Activated T-helper 2 cell treated with anti-CD3 and anti-CD28 coated beads, Interferon-gamma antibody, Interleukin-2, Interleukin-4, amounts not matched to agents 10 μg/mL and 5 μg/mL and 100 μg/mL, durations not matched to agents 14 hours and 24 hours and 36 hours (primary cell): ENCODE measurements at places on chromosomes 1 and 21.

DNA sequence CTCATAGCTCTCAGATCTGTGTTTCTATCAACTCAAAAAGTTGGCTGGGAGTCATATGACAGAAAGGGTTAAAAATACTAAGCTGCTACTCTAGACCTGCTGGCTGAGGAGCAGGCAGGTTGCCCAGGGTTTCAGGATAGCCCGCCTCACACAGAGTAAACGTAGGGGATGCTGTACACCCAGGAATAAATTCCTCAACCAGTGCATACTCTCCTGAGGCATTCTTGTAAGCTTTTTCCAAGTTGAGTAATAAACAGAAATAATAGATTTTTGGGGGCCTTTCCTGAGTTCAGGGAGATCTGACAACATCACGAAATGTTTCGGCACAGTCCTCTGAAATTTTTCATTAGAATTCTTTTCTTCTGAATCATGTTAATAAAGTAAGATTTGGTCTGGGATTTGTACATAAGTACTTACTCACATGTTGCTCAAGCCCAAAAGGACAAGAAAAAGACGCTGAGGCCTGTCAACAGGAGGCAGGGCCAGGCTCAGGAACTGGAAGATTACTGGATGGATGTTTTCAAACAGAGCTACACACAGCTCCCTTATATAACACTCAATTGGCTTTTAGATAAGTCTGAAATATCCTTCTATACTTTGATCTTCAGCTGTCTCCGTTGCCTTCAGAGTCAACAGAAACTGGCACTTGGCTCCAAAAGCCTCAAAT lies 41.0 kb downstream of the TGFBR3 start:
- DNase-seq: no peak

DNA sequence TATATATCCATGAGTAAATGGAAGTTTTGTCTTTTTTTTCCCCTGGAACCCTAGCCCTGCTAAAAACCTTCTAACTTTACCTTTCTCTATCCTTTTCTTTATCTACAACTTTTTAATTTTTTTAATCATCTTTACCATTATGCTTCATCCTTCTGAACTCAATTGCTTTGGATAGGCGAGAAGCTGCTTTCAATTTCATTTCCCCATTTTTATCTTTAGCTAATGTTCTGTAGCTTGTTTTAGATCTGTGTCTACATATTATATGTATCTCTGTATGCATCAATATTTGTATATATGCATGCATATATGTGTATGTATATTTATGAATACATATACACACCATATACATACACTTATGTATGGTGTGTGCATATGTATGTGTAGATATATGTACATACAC lies 57.4 kb downstream of the PTPRC start:
- DNase-seq: no peak

DNA sequence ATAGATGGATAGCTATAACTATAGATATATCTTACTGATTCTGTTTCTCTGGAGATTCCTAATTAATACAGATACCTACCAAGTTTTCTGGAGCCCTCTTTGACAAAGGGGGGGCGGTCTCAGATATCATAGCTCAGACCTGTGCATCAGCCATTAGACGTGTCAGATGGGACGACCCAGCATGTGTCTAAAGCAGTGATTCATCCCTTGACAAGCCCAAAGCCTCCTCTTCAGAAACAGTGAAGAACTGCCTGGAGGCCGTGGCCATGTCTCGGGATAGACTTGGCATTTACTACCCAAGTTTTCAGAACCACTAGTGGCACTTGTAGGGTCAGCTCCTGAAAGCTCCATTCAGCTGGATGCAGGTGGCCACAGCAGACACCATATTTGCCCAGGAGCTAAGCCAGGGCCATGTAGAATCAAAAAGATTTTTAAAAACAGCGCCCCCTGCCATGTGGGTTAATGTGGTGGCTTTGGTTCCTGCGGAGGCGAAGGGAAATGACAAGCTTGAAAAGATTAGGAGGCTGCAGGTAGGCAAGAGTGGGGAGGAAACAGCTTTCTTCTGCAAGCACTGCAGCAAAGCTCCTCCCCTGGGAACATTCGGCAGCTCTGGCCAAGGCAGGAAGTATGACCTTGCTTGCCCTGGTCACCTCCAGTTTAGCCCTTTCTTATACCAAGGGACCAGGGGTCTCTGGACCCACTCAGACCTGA lies 82.2 kb downstream of the FBXO2 start:
- DNase-seq: no peak

GRCh38 chr1:149978547-149979023 lies 31.9 kb downstream of the OTUD7B start:
- DNase-seq: no peak

- DNase-seq: no peak
Observed at GRCh38 chr1:155651861-155652661, 36.5 kb downstream of the YY1AP1 start.

- DNase-seq: no peak
Observed at GRCh38 chr1:33972676-33973395, 109.0 kb downstream of the HMGB4 start.

DNA sequence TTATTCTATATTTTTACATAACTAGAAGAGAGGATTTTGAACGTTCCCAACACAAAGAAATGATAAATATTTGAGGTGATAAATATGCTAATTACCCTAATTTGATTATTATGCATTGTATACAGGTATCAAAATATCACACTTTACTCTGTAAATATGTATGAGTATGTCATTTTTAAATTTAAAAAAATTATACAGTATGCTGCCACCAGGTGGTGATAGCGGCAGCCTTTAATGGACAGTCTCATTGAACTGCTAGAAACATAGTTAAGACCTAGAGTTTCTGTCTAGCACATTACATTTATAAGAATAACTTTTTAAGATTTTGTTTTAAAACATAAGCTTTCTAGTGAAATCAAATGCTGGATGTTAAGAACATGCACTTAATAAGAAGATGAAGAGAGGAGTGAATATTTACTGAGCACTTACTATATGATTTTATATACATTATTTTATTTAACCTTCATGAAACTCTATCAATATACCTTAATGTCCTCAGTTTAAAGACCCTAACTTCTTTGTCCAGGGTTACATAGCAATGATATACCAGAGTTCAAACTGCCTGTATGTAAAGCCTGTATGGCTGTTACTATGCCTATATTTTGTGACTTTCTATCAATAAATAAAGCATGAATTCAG lies 207.1 kb downstream of the NUF2 start:
- no peak for DNase-seq

DNA sequence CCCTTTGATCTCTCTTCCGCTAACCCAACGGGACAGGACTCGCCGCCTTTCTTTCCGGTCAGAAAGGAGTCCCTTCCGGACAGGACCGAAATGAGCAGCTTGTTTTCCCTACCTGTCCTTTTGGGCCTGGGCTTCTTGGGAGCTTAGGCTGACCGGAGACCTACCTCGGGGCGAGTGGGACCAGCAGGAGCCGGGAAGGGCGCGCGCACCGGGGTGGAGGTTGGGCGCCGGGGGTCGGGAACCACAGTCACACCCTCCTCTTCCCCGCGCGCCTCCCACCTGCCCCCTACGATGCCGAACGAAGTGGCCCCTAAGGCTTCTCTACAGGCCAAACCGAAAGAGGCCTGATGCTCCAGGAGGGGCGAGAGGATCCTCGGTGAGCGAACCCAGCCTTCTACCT lies 95.2 kb downstream of the PRKAB2 start:
- DNase-seq: no peak

GRCh38 chr1:163174524-163175437 lies 27.9 kb downstream of the RGS5 start:
- DNase-seq: peak; percentile 11

DNA sequence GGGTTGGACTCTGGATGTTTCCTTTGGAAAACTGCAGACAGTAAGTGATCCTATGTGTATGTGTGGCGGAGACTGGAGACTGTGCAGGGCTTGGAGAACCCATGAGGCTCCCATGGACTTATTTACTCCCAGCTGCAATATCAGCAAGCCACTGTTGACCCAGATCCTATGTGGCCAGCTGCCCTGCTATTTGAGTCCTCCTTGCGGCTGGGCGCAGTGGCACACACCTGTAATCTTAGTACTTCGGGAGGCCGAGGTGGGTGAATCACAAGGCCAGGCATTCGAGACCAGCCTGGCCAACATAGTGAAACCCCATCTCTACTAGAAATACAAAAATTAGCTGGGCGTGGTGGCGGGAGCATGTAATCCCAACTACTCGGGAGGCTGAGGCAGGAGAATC lies 83.5 kb downstream of the TLR5 start:
- no peak for DNase-seq

- no peak for DNase-seq
Observed at GRCh38 chr1:47382399-47382983, 33.6 kb upstream of the FOXE3 start.

- DNase-seq: no peak
Observed at GRCh38 chr21:14880922-14881321, 183.9 kb downstream of the NRIP1 start.

DNA sequence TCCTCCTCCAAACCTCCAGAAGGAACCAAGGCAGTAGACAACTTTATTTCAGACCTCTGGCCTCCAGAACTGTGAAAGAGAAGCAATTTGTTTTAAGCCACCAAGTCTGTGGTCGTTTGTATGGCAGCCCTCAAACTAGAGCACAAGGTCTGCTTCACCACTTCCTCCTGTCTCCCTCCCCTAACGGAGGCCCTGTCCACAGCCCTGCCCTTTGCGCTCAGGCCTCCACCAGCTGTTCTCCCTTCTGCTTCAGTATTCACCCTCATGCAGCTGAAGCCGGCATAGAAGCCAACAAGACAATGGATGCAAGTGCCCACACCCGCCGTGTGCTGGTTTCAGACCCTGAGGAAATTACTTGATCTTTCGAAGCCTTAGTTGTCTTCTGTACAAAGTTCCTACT lies 364.1 kb downstream of the HHAT start:
- no peak for DNase-seq

GRCh38 chr1:184218458-184219075 lies 167.0 kb downstream of the TSEN15 start:
- no peak for DNase-seq

DNA sequence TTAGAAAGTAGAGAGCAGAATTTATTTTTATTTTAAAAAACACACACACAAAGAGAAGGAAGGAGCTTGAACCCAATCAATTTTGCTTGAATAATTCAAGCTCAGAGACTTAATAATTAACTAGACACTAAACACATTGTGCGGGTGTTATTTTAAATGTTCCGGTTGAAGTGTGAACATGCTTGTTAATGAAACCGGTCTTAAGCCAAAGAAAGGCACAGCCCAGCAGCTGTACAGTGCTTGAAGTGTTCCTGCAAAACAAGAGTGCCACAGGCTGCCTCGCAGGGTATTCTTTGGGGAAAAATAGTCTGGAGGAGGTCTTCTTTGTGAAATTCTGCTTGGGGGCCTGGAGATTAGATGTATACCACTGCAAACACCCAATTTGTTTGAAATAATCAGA lies 2.2 kb upstream of the CDC42BPA start:
- DNase-seq: no peak

- DNase-seq: no peak
Observed at GRCh38 chr1:87869567-87869966, 540.9 kb downstream of the LMO4 start.

GRCh38 chr21:34795548-34796180 lies 126.9 kb downstream of the CLIC6 start:
- DNase-seq: no peak

- no peak for DNase-seq
Observed at GRCh38 chr1:36143424-36143823, 5.9 kb downstream of the TRAPPC3 start.

DNA sequence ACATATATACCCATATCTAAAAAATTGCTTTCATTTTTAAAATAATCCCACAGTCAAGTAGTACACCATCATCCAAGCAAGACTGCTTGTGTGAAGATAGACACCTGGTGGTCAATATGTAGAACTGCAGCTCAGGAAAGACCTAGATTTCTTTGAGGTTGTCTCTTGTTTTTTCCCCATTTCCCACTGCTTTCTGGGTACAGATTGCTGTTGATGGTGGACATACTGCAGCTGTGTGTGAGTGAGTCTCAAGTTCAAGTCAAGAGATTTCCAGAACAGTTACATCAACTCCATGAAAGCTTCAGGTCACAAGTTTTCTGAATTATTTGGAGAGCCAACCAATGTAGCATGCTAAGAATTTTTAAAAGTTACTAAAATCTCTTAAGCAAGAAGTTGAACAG lies 306.4 kb downstream of the DUSP10 start:
- no peak for DNase-seq

- DNase-seq: no peak
Observed at GRCh38 chr1:20389571-20389970, 96.4 kb downstream of the CAMK2N1 start.

DNA sequence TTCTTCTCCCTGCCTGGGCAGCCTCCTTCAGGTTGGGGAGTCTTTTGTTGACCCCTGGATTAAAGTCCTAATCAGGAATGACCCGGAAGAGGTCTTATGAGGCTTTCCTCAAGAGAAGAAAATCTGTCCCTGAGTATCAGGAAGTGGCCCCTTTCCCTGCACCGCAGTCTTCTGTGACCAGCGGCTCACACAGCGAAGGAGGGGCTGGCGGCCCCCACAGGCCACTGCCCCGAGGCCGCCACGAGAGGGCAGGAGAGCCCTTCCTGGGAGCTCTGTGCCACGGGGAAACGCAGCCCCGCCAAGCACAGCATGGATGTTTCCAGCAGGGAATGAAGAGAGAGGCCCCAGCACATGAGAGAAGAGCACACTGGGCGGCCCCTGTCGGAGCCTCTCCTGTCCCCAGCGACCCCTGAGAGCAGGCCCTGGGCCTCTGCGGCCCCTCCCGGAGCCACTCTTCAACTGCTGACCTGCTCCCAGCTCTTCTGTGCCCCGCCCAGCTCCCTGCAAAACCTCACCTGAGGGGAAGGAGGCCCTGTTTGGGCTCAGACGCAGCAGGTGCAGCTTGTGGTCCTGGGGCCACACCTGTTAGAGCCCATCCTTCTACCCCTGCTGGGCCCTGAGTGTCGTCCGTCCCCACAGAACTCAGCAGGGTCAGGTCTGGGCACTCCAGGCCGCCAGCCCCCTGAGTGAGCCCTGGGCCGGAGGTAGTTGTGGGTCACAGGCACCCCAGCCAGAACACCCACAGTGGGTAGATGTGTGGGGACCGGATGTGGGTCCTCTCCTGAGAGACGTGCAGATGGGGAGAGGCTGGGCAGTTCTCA lies 4.9 kb upstream of the POFUT2 start:
- peak; percentile 55 for DNase-seq

GRCh38 chr1:206872139-206872538 lies 6.7 kb downstream of the IL20 start:
- no peak for DNase-seq
